EH (cell line): ENCODE measurements at places on chromosomes 12 and 14.

DNA sequence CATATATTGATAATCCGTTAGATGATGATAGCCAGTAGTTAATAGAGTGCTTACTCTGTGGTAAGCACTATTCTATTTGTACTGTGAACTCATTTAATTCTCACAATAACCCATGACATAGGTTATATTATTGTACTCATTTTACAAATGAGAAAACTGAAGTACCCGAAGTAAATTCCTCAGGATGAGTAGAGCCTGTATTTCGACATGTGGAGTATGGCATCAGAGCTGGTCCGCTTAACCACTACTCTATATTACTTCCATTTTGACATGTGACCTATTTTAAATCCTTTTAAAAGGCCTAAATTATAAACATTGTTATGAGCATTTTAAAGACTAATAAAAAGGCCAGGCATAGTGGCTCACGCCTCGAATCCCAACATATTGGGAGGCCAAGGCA is 8.0 kb upstream of the RAP1B start:
- no peak for DNase-seq

DNA sequence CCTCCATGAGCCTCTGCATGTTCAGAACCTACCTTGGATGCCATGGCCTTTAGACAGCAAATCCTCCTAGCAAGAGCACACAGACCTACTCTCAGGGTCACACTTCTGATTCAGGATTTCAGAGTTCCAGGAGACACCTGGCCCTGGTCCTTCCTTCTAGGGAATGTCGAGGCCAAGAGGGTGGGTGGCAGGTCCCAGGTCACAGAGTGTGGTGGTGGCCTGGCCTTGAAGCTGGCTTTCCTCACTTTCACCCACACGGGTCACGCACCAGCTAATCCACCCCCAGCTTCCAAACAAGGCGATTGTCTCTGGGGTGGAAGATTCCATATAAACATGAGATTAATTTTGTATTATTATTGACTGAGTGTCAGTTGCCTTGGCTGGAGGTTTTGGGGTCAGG is 328.3 kb upstream of the RTL1 start:
- DNase-seq = no peak

DNA sequence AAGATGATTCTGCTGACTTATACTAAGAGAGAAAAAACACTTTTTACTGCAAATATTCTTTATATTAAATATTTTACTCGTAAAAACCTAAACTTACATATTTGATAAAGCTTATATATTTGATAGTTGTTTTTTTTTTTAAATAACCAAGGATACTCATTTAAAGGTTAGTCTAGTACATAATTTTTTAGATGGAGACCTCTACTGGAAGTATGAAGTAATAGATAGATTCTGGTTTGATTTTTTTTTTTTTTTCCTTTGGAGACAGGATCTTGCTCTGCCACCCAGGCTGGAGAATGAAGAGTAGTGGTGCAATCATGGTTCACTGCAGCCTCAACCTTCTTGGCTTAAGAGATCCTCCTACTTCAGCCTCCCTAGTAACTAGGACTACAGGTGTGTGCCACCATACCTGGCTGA is 16.4 kb downstream of the ARID2 start:
- peak; percentile 49 for DNase-seq

GRCh38 chr14:81506487-81506886 is 27.2 kb downstream of the SEL1L start:
- no peak for DNase-seq

GRCh38 chr12:79685068-79685467 is 5.7 kb downstream of the PAWR start:
- peak; percentile 69 for DNase-seq

- DNase-seq = no peak
Measured at GRCh38 chr12:93483151-93483807, 16.0 kb downstream of the MRPL42 start.

GRCh38 chr12:32139064-32139421 is 32.4 kb downstream of the BICD1 start:
- DNase-seq = peak; percentile 52

- no peak for DNase-seq
Measured at GRCh38 chr12:113702836-113703235, 231.2 kb upstream of the LHX5 start.

GRCh38 chr12:24561411-24561871 is 387.5 kb downstream of the BCAT1 start:
- peak; percentile 52 for DNase-seq

DNA sequence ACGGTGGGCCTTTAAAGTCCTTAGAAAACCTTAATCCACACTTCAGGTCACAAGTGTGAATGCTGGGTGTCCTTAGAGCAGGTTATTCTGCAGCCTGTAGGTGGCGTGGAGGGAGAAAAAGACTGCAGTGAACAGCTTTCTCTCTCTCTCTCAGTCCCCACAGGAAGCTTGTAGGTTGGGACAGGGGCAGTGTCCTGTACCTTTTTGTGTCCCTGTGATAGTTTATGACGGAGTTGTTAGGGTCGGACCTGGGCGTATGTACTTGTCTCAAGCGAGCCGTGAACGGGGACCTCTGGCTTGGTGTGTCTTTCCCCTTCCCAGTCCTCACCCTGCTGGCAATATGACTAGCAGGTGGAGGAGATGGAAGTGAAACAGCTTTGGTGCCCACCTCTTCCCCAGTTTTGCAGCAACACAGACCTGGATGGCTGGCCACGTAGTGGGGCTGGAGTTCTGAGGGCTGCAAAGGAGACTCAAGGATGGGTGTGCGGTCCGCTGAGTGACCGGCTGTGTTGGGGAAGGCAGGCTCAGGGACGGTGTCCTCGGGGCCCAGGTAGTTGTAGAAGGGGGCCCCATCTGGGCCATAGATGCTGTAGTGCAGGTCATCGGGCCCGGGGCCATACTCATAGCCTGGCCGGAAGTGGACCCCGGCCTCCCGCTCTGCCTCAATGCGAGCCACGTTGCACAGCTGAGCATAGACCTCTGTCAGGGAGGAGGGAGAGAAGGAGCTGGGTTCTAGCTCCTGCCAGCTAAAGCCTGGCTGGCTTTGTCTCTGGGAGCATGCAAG is 8.9 kb downstream of the ISCA2 start:
- peak; percentile 52 for DNase-seq

DNA sequence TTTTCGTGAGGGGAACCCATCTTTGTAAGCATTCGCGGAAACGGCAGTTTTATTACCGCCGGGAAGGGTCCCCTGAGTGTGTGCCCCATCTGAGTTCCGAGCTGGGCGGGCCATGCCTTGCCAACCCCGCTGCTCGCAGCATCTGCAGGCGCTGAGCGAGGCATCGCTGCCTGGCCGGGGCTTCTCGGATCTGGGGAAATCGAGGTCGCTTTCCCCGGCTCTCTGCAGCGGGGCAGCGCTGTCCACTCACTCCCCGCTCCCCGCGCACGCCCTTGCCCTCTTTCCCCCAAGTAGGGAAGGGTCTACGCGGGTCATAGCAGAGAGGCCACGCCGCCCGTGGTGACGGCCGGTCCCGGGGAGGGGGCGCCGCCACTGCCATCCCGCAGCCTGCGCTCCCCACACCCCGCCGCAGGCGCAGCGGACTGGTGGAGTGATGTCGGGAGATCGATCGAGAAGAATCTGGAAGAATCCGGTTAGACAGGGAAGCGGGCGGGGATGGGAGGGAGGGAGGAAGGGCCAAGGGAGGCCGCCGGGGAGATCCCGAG is 507 bp upstream of the FKBP4 start:
- peak; percentile 17 for DNase-seq

DNA sequence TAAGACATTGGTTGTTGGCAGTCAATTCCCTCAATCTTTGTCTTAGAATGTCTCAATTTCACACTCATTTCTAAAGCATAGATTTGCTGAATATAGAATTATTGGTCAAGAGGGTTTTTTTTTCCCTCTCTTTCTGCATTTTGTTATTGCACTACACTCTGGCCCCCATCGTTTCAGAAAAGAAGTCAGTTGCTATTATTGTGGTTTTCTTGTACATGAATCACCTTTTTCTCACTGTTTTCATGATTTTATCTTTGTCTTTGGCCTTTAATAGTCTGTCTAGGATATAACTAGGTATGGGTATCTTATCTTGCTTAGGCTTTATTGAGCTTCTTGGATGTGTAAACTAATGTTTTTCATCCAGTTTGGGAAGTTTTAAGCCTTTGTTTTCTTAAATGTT is 194.3 kb upstream of the DAAM1 start:
- DNase-seq = no peak

DNA sequence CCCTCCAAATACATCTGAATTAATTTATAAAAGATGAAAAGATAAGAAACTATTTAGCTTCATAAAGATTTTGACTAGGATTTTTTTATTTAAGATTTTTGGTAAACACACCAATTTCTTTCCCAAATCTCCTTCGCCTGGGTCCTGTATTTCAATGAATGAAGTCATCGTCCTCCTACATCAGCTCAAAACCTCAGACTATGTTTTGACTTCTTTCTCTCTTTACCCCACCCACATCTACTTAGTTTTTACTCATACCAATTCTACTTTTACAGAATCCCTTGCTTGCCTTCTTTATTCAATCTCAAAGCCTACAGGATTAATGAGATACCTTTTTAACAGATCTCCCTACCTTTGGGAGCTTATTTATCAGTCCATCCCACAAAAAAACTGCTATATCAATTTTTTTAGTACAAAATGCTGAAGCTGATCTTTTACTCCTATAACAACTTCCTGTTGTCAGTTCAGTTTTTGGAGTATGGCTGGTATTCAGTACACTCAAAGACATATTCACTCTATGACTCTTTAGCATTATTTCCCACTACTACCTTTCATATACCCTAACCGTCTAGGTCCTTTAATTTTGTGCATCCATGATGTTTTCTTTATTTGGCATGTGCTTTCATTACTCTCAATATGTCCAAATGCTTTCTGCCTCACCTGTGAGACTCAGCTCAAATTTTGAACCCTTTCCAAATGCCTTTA is 18.7 kb upstream of the CCDC91 start:
- DNase-seq = no peak

DNA sequence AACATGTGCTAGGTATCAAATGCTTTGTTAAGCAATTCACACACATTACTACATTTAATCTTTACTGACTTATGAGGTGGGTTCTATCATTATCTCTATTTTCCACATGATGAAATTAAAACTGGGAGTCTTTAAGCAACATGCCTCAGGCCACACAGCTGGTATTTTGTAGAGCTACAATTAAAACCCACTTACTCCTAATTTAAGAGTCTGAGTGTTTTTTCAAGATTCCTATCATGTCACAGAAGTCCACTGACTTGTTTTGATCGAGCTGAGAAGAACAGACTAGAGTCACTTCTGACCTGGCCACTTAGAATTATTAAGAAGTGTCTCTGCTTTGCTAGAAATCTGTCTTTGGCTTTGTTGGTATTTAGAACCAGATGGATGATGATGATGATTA is 670.7 kb downstream of the NRXN3 start:
- DNase-seq = no peak

DNA sequence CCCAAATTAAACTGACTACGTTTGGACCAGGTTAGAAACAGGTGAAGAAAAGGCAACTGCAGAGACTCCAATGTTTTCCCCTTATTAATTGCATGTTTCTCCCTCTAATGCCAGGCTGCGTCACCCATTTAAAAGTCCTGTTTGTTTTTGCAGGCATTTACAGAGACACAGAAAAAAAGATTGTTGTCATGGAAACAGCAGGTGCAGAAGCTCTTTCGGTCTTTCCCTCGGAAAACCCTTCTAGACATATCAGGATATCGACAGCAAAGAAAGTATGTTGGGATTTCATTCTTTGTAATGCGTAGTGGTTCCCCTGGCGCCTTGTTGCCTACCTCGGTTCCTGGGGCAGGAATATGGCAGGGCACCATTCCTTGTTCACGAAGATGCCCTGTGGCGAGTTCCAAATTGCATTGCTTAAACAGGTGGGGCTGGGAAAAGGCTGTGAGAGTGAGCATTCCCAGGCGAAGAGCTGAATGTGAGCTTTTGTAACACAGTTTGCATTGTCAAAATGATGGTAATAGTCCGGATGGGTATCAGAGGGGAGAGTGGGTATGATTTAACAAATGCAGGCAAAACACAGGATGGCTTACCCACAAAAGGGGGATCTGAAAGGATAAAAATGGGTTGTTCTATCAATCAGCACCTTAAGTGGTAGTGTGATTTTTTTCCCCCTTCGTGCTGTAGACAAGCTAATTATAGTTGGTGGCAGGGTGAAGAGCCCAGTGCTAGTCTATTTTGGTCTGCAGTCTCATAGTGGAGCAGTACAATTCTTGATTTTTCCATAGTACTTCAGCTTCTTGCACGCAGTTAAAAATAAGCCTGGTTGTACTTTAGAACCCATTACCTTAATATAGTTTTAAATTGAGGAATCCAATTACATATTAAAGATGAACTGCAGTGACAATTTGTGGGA is 132.4 kb downstream of the GCH1 start:
- no peak for DNase-seq
